ENCODE measurements at places on chromosomes 2 and 18. TPM values are rescaled to one million over a fixed set of nuclear protein-coding genes. Genes with fewer than 3 reads are reported as not detected.
A peak's percentile ranks its signal among the peaks of the same experiment; 100 is the strongest.

DNA sequence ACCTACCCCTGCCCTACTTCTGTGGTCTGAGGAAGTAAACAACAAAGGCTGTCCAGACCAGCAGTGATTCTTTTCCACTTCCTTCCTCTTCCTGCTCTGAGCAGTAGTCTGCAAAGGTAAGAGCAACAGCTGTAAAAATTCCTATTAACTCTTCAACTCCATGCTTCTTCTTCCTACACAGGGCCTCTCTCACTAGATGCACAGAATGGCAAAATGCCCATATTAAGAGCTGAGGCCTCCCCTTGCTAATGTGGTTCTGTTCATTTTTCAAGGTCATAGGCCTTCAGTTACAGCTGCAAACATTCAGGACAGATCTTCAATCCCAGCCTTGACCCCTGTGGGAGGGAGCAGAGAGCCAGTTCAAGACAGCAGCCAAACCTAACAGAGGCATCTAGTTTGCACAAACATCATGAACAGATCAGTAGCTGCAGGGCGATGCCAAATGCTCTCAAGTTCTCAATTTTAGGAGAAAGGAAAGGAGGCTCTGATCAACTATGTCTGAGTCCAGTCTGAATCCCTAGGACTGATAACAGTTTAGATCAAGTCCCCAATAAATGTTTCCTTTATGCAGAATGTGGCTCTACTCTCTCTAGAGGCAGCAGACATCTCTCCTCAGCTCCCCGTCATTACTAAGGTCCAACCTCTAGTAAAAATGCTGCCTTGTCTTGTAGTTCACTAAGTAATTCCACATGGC is 20.9 kb downstream of the SLC40A1 start:
- H3K4me1 ChIP-seq, result peaks cover 6% of the 10 kb centered on the region
- H3K4me3 ChIP-seq, result no peak overlapping the region
- no peak for DNase-seq
- peaks cover 8% of the 10 kb centered on the region for H3K36me3 ChIP-seq
- no peak overlapping the region for H3K27ac ChIP-seq
- H3K27me3 ChIP-seq, result no peaks in the 10 kb centered on the region

DNA sequence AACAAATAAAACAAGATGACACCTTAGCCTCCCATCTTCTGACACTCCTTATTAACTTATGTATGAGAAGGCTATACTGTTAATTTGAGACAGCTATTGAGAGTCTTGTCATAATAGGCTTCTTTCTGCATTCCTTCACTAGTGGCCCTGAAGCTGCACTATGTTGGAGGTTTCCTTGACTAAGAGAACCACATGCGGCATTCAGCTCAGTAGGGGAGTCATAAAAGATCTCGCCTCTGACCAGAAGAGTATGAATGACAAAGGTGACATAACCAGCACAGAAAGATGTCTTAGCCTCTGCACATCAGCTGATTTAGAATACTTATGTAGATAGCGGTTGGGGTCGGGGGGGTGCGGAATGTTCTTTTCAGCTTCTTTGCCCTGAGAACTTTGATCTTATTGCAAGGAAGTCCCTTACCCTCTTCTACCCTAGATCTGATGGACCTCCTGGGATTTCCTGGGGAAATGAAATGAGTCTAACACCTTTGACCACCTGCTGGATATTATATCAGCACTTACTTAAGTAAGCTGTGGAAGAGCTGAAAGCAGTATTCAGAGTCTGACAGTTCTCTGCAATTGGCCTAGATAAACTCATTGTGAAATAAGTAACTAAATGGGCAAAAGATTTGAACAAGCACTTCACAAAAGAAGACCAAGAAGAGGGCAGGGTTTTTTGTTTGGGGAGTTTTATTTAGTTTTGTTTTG is 24.2 kb downstream of the RBM45 start:
- no peak overlapping the region for H3K4me3 ChIP-seq
- DNase-seq, result no peak
- H3K4me1 ChIP-seq, result no peaks in the 10 kb centered on the region
- H3K27me3 ChIP-seq, result no peaks in the 10 kb centered on the region

GRCh38 chr2:170467568-170468422 is 247.3 kb upstream of the SP5 start:
- H3K27me3 ChIP-seq, result peaks cover 3% of the 10 kb centered on the region
- no peak overlapping the region for H3K27ac ChIP-seq
- no peak for DNase-seq
- H3K36me3 ChIP-seq, result no peaks in the 10 kb centered on the region
- H3K4me3 ChIP-seq, result no peak overlapping the region

GRCh38 chr18:58269931-58270330 is 225.9 kb downstream of the NEDD4L start:
- no peak overlapping the region for H3K4me3 ChIP-seq
- no peaks in the 10 kb centered on the region for H3K27me3 ChIP-seq
- H3K36me3 ChIP-seq, result no peaks in the 10 kb centered on the region
- H3K4me1 ChIP-seq, result peaks cover 12% of the 10 kb centered on the region
- H3K27ac ChIP-seq, result no peak overlapping the region

CD28 gene
- total RNA-seq, result 118 TPM

DNA sequence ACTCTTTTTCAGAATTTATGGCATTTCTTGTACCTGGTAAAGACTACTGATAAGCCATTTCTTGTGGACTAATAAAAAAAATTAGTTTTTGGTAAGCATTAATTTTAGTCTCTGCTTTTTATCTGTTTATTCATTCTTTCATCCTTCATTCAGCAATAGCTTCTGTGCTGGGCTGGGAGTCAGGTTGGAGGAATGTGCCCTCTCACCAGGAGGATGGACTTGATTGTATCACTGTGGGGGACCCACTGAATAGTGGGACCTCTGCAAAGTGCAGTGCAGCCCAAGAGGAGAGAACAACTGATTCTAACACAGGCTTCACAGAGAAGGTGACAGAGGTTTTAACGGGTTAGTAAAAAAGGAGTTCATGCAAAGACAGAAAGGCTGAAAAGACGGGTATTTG is 39.1 kb downstream of the CDC42EP3 start:
- H3K4me1 ChIP-seq, result peaks cover 49% of the 10 kb centered on the region
- peaks cover 3% of the 10 kb centered on the region for H3K36me3 ChIP-seq

- H3K4me3 ChIP-seq, result no peak overlapping the region
- H3K27ac ChIP-seq, result no peak overlapping the region
- no peaks in the 10 kb centered on the region for H3K4me1 ChIP-seq
- H3K27me3 ChIP-seq, result peaks cover 27% of the 10 kb centered on the region
These were observed 14.6 kb downstream of the PARD6G start for GRCh38 chr18:80232710-80233109.

- H3K27me3 ChIP-seq, result no peaks in the 10 kb centered on the region
- no peaks in the 10 kb centered on the region for H3K36me3 ChIP-seq
- peak; percentile 43 for DNase-seq
- H3K4me1 ChIP-seq, result peaks cover 48% of the 10 kb centered on the region
- peak overlapping the region; percentile 84 for H3K27ac ChIP-seq
- peak overlapping the region; percentile 15 for H3K4me3 ChIP-seq
These were observed 34.8 kb upstream of the MGAT5 start for GRCh38 chr2:134218930-134219658.

BCL2 gene
- 201 TPM for total RNA-seq

TUBB6 gene
- total RNA-seq, result 4.9 TPM

SLC4A5 gene
- 19.3 TPM for total RNA-seq

GRCh38 chr18:1513519-1513918 is 608.8 kb downstream of the ADCYAP1 start:
- DNase-seq, result no peak
- H3K4me1 ChIP-seq, result no peaks in the 10 kb centered on the region
- no peak overlapping the region for H3K4me3 ChIP-seq
- no peaks in the 10 kb centered on the region for H3K36me3 ChIP-seq
- no peaks in the 10 kb centered on the region for H3K27me3 ChIP-seq
- no peak overlapping the region for H3K27ac ChIP-seq

CFC1 gene
- total RNA-seq, result not detected

DNA sequence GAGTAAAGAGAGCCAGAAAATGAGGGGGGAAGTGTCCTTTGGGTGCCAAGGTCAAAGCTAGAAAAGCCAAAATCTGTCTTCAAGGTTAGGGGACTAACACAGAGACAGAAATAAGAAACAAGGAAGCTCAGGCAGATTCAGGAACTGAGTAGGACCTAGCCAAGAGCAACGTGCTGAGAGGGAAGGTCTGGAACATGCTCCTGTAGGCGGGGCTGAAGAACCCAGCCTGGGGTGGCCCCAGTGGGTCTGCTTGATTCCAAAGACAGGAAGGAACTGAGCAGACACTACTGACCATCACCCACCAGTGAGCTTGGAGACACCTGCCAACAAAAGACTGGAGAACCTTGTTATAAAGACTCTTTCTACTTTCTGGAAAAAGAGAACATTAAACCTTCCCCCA is 105.1 kb downstream of the SP3 start:
- no peaks in the 10 kb centered on the region for H3K27me3 ChIP-seq
- H3K36me3 ChIP-seq, result no peaks in the 10 kb centered on the region
- DNase-seq, result no peak
- H3K27ac ChIP-seq, result no peak overlapping the region
- H3K4me1 ChIP-seq, result no peaks in the 10 kb centered on the region

GRCh38 chr2:200732866-200733265 is 78.8 kb upstream of the BZW1 start:
- H3K4me3 ChIP-seq, result no peak overlapping the region
- no peak for DNase-seq
- no peaks in the 10 kb centered on the region for H3K4me1 ChIP-seq
- H3K27me3 ChIP-seq, result peaks cover 5% of the 10 kb centered on the region

FARP2 gene
- 15.8 TPM for total RNA-seq

- H3K4me3 ChIP-seq, result no peak overlapping the region
- no peak overlapping the region for H3K27ac ChIP-seq
- no peak for DNase-seq
- H3K27me3 ChIP-seq, result no peaks in the 10 kb centered on the region
- no peaks in the 10 kb centered on the region for H3K36me3 ChIP-seq
- H3K4me1 ChIP-seq, result peaks cover 29% of the 10 kb centered on the region
These were observed 143.6 kb downstream of the RNF144A start for GRCh38 chr2:7060631-7061449.

ZNF385B gene
- total RNA-seq, result 0.12 TPM

- no peak overlapping the region for H3K4me3 ChIP-seq
- H3K27ac ChIP-seq, result no peak overlapping the region
- no peaks in the 10 kb centered on the region for H3K27me3 ChIP-seq
- H3K4me1 ChIP-seq, result no peaks in the 10 kb centered on the region
These were observed 211.6 kb downstream of the MGAT5 start for GRCh38 chr2:134465228-134466105.

CROCC2 gene
- not detected for total RNA-seq

GRCh38 chr2:69190743-69191404 is 177.9 kb downstream of the ANTXR1 start:
- H3K27ac ChIP-seq, result no peak overlapping the region
- no peak overlapping the region for H3K4me3 ChIP-seq
- DNase-seq, result no peak
- peaks cover 10% of the 10 kb centered on the region for H3K27me3 ChIP-seq

- H3K4me3 ChIP-seq, result no peak overlapping the region
- H3K36me3 ChIP-seq, result no peaks in the 10 kb centered on the region
- H3K4me1 ChIP-seq, result no peaks in the 10 kb centered on the region
- DNase-seq, result no peak
- H3K27ac ChIP-seq, result no peak overlapping the region
These were observed 112.2 kb downstream of the ZNF385B start for GRCh38 chr2:179749210-179749609.

- H3K4me3 ChIP-seq, result no peak within 1 kb of the TSS
- no peaks in the 10 kb centered on the region for H3K36me3 ChIP-seq
- no peak within 1 kb of the TSS for H3K27ac ChIP-seq
- H3K4me1 ChIP-seq, result peaks cover 8% of the 10 kb centered on the region
- H3K27me3 ChIP-seq, result peaks cover 7% of the 10 kb centered on the region
- no peak for DNase-seq
These were observed at the start of gene GULP1 for GRCh38 chr2:188291617-188292347. Gene GULP1 (plus strand): TSS chr2:188291874. CDS start chr2:188477703, 185,829 bp downstream.

DNA sequence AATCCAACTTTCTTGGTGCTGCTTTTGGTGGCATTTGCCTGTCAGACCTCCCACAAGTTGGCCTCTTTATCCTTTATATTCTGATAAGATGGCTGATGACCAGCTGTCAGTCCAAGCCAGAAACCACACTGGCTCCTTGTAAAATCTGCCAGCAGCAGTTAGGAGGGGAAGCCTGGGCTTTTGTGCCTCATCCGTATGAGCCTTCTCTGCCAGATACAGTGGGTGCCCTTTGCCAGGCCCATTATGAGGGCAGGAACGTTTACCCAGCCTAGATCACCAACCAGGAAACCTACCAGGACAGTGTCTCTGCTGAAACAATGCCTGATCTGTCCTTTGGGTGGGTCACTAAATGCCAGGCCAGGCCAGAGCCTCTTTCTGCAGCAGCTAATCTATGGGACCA is 202.9 kb upstream of the SP5 start:
- no peak overlapping the region for H3K4me3 ChIP-seq
- H3K27me3 ChIP-seq, result no peaks in the 10 kb centered on the region
- peaks cover 13% of the 10 kb centered on the region for H3K4me1 ChIP-seq
- DNase-seq, result no peak
- H3K27ac ChIP-seq, result no peak overlapping the region

DNA sequence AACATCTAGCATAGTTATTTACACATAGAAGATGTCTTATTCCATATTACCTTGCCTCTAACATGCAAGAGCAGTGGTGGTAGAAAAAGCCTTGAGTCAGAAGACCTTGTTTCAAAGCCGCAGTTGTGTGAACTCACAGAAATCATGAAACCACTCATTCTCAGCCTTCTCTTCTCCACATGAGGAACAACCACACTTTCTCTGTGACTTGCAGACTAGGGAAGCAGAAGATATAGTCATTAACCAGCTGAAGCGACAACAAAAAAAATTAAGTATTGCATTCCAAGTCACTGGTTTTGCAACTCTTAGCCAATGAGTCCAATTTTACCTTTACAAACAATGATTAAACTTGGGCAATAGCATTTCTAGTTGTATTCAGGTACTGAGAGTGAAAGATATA is 19.0 kb downstream of the TWSG1 start:
- no peak overlapping the region for H3K27ac ChIP-seq
- no peak overlapping the region for H3K4me3 ChIP-seq
- H3K27me3 ChIP-seq, result no peaks in the 10 kb centered on the region
- DNase-seq, result no peak

NR4A2 gene
- 226 TPM for total RNA-seq

CCDC150 gene
- 0.82 TPM for total RNA-seq

REG1A gene
- 9.4 TPM for total RNA-seq

DNA sequence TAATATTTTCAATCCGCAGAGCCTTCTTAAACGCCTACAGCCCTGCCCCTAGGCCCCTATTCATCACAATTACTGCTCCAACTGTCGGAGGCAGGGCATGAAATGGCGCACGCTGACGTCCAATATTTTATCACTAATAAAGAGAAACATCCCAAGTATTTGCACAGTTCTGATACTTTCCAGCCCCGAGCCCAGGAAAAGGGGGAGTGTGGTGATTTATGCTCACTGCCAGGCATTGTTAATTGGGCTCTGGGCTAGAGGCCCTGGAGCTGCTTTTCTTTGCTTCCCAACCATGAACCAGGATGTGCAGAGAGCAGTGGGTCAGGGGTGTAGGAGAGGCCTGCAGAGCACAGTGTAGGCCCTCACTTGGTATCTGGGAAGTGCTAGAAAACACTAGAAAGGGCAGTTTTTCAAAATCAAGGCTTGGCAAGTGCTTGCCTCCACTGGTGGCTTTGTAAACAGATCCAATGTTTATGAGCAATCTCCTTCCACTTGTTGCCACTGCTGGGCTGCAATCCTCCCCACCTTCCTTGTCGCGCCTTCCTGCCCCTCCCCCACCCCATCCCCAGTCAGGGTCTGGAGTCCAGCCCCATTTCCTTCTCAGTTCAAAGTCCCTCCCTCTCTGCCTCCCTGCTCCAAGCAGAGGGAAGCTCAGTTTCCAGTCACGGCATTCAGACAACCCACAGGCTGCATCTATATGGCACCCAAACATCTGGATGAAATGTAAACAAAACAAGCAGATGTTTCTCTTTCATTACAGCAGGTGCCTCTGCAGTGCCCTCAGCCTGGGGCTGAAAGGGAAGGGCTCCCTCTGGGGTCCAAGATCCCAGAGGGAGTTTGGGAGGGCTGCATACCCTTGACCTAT is 83.9 kb upstream of the PKDCC start:
- H3K36me3 ChIP-seq, result no peaks in the 10 kb centered on the region
- H3K27ac ChIP-seq, result no peak overlapping the region
- DNase-seq, result no peak
- no peak overlapping the region for H3K4me3 ChIP-seq
- no peaks in the 10 kb centered on the region for H3K27me3 ChIP-seq
